Stimulated activated CD4-positive, alpha-beta T cell treated with anti-CD3 and anti-CD28 coated beads, Interleukin-1b, Interleukin-23, amount 100 ng/mL, for 1 hour (primary cell): ENCODE measurements at places on chromosomes 6 and 20.

DNA sequence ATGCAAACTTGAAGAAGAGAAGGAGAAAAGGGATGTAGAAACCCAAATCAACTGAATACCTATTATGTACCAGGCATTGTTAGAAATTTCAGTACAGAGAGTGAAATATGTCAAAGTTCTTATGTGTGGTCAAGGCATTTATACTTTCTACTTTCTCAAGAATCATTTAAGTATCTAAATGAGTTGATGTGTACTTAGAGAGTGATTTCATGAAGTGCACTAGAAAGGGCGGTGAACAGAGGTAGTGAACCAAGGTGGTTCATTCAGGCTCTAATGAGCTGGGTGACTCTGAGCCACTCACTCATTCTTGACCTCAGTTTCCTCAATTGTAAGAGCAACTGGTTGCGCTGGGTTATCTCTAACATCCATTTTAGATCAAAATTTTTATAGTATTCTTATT lies 3.3 kb downstream of the PDE7B start:
- DNase-seq: no peak

DNA sequence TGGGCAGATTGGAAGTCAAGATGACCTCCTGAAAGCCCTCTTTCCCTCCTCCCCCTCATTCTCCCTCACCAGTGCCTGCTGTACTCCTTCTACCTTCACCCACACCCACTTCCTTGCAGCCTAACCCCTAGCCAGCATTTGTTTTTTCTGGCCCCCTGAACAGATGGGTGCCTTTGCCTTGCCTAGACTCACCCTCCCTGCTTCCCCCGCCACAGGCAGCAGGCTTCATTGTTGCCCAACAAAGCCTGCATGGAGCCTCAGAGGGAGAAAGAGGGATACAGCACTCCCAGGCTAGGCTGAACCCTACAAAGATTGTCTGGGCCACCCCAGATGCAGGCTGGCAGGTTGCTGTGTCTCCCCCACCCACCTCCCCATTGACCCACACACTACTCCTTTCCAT lies 2.7 kb downstream of the MOCS1 start:
- DNase-seq: no peak

- no peak for DNase-seq
Measured at GRCh38 chr6:140105857-140106256, 731.4 kb upstream of the CITED2 start.

GRCh38 chr6:105094133-105094640 lies 85.6 kb downstream of the POPDC3 start:
- no peak for DNase-seq

DNA sequence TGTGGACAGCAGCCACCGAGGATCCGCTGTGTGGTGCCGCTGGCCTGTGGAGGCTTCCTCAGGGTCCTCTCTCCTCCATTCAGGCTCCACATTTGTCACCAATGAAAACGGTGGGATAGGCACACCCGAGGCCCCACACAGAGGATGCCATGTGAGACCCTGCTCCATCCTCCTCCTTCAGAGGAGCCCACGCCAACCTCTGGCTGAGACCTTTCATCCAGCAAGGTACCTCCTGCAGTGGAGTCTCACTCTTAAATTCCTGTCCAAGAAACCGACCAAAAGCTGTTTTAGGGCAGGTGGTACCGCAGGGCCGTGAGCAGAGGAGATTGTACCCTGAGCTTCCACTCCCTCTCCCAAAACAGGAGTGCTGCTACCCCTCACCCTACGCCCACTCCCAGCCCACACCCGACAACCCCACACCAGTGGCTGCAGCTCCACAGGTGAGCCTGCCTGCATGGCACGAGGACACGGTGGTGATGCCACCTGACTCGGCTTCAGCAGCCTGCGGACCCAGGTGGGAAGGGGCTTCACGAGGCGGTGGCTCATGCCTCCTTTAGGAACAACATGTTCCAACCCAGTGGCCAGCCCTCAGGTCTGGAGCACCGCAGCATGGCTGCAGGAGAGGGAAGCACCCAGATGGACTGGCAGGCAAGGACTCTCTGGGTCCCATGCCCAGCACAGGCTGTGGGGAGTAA lies 237.6 kb upstream of the AFDN start:
- no peak for DNase-seq

GRCh38 chr6:14472986-14473337 lies 355.4 kb downstream of the CD83 start:
- no peak for DNase-seq

GRCh38 chr6:41785689-41786450 lies 1.6 kb upstream of the TOMM6 start:
- no peak for DNase-seq

DNA sequence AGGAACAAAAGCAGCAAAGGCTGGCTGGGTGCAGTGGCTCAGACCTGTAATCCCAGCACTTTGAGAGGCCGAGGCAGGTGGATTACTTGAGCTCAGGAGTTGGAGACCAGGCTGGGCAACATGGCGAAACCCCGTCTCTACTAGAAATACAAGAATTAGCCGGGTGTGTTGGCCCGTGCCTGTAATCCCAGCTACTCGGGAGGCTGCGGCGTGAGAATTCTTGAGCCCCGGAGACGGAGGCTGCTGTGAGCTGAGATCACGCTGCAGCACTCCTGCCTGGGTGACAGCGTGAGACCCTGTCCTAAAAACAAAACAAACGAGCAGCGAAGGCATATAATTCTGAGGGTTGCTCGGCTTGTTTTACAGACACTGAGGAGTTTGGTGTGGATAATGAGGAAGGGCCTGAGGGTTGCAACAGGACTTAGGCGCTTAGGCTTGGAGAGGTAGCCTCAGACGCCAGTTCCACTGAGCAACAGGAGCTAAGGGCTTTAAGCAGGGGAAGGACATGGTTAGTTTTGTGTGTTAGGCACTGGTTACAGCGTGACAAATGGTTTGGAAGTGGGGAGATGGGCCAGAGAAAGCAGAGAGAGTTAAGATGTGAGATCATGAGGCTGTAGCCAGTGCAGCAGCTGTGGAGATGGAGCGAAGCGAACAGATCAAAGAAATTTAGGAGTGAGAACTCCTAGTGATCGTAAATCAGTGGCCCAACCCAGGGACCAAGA lies 1.2 kb downstream of the MYH7B start:
- DNase-seq: no peak
